Hematopoietic multipotent progenitor cell treated with erythropoietin and hydrocortisone succinate and interleukin-3 and kit ligand, for 8 days (in vitro differentiated cells): ENCODE measurements at places on chromosomes 5 and 9.
A peak's percentile ranks its signal among the peaks of the same experiment; 100 is the strongest.

DNA sequence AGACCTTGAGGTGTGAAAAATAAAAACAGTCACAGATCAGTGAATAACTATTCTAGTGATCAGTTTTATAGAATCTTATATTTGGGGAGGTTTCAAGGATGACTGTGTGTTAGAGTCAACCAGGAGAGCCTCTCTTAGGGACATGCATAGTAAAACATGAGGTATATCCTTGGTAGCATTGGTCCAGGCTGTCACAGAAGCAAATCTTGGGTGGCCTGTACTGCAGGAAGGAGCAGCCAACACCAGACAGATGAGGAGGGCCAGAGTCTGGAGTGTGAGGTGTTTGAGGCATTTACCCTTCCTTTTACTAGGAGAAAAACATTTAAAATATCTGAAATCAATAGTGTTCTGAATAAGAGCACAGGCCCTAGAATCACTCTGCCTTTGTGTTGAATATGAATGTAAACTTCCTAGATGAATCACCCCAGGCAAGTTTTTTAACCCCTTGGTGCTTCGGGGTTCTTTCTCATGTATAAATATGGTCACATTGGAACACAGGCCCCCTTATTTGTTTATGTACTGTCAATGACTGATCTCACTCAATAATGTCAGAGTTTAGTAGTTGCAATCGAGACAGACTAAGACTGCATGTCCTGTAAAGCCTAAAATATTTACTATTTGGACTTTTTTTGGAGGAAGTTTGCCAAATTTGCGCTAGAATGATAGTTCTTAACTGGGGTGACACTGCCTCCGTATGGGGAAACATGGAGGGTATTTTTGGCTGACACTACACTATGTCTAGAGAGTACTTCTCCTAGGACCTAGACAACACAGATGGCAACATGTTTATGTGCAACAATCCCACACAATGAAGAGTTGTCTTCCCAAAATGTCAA, 416.5 kb upstream of the POU5F2 start:
- no peak for DNase-seq

DNA sequence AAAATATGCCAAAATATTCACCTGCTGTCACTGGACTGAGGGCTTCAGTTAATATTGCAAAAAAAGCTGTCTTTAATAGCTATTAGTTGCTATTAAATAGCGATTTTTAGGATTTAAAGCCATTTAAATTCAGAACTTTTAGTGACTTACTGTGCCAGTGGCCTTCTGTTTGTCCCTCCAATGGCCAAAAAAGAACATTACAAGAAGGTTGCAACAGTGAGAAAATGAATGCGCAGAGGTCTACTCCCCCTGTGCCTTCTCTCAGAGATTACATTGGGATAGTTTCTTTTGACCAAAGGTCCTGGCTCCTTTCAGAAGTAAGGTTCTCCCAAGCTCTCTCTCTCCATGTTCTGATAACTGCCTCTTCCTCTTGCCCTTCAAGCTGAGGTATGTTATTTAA, 930.3 kb upstream of the ARRDC3 start:
- no peak for DNase-seq

DNA sequence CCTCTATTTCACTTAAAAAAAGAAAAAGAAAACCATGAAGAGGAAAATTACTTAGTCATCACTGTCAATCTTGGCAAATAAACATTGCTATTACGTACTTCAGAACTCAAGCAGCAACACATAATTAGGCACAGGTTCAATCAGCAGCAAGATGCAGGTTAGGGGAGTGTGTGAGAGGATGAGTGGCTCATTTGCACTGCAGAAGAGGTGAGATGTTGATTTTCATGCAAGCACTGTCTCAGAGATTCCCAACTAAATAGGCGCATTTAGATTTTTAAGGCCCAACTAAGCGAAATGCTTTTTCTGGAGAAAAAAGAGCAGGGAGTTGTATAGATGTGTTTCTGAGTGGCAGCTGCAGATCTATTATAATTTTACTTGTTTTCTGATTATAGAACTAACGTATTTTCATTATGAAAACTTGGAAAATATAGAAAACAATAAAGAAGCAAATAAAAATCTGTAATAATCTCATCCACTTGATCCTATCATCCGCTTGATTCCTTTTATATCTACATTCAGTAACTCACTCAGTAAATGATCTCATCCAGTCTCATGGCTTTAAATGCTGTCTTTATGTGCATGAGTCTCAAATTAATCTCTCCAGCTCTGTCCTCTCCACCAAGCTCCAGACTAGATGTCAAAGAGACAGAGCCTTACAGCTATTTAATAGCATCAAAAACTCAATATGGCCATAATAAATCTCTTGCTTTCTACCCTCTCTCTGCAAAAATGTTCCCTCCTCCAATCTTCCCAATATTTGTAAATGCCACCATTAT, 162.5 kb downstream of the ZNF462 start:
- DNase-seq: no peak

- DNase-seq: no peak
Observed at GRCh38 chr9:78525986-78526560, 229.1 kb downstream of the PSAT1 start.

GRCh38 chr5:61332358-61332749, 296 bp downstream of the ZSWIM6 start:
- DNase-seq: peak; percentile 23

- DNase-seq: no peak
Observed at GRCh38 chr5:43567967-43568366, 11.1 kb upstream of the PAIP1 start.
